ENCODE measurements at places on chromosomes 5 and 9.

DNA sequence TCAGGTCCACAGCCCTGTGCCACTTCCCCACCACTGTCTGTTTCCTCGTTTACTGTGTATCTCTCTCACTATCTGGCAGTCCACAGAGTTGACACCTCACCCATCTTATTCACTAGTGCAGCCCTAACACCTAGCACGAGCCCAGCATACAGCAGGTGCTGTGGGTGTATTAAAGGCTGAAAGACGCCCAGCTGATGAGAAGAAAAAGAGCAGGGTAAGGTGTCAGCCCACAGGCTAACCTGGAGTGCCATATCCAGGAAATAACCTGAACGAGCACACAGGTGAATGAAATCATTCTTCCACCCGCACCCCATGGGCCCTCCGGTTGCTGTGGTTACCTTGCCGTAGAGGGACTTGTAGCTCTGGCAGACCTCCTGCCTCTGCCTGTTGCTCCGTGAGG lies 18.6 kb downstream of the ANXA6 start:
- DNase-seq: no peak

DNA sequence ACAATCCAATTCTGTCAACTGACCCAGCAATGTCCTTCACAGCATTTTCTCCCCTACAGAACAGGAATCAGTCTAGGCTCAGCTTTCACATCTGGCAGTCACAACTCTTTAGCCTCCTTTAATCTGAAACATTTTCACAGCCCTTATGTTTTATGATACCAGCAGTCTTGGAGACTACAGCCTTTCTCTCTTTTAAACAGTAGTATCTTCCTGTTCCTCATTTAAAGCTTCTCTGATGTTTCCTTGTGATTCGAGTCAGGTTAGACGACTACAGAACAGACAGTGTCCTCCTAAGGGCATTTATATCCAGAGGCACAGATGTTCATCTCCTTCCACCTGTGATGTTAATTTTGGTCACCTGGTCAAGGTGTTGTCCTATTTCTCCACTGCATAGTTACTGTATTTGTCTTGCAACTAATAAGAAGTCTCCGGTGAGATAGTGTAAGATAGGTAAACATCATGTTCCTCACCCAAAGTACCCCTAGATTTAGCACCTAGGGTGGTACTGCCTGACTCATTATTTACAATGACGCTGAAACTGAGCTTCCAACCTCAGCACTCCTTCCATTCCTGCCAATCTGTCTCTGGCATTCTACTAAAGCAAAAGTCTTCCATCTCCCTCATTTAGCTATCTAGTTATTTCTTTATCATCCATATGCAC lies 20.7 kb downstream of the TTC39B start:
- DNase-seq: no peak

DNA sequence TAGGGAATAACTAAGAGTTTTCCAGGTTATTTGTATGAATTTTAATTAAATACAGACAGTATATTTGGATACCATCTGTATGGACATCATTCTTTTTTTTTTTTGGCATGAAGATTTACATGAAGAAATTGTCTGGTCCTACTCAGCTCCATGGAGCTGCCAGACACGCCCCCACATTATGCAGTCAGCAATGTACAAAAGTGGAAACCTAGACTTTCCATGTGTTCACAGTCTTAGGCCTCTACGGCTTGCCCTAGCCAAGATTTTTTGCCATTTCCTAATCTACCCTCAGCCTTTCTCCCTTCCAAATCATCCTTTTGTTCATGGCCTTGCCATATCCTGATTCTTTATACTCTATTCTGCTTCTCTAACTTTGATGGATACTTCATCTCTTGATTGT lies 207.1 kb downstream of the SGCD start:
- no peak for DNase-seq

- no peak for DNase-seq
These were observed 49.0 kb upstream of the RAPGEF6 start for GRCh38 chr5:131684051-131684450.

GRCh38 chr5:145776886-145777285 lies 58.3 kb downstream of the PRELID2 start:
- peak; percentile 20 for DNase-seq

DNA sequence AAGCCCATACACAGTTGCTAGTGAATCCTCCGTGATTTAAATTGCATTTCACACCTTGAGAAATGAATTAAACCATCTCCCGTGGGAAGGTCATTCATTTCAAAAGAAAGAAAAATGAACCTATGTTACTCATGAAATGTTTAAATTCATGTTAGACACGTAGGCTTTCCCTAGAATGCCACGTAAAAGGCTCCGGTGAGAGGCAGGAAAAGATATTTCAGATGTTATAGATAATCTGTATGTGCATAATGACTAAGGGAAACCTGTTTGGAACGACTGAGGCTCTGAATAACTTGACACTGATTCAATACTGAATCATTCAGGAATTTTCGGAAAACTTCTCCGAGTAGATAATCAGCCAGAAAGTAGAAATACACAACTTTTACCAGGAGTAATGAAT lies 134.3 kb upstream of the ICE1 start:
- DNase-seq: peak; percentile 36

- peak; percentile 73 for DNase-seq
These were observed 23.4 kb upstream of the ZBTB43 start for GRCh38 chr9:126781186-126782052.

DNA sequence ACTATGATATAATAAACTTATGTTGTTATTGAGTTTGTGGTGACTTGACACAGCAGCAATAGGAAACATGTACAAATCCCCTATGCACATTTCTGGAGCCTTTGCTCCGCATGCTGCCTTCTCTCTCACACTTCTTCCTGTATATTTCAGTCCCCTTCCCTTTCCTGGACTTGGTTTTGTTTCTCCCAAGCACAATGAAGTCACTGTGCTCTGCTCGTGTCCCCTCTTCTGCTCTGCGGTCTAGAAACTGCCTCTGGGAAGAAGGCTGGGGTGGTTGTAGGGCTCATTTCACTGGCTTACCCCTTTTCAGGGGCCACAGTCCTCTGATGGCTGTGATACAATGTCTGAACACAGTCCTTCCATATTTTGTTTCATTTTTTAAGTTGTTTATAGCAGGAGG lies 15.7 kb upstream of the FGD3 start:
- no peak for DNase-seq

DNA sequence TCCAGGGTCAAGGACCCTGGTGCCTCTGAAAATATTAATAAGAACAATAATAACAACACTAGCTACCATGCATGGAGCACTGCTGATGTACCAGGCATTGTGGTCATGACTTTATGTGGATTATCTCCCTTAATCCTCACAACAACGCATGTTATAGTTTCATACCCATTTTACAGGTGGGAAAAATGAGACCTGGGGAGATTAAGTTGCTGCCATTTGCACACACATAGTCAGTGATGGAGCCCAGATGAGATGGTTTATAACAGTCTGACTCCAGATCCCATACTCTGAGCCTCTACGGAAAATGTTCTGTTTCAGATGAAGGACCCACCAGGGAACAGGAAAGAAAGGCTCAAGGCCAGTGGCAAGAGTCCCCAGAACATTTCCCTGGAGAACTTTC lies 48.2 kb upstream of the PPARGC1B start:
- DNase-seq: no peak

- peak; percentile 71 for DNase-seq
These were observed 57.3 kb upstream of the C6 start for GRCh38 chr5:41270423-41271251.

- DNase-seq: no peak
These were observed 109.7 kb downstream of the BASP1 start for GRCh38 chr5:17327048-17327625.

- no peak for DNase-seq
These were observed 212.7 kb downstream of the ESM1 start for GRCh38 chr5:54772684-54773083.

GRCh38 chr5:33283243-33283642 lies 157.5 kb upstream of the TARS1 start:
- no peak for DNase-seq

- no peak for DNase-seq
These were observed 22.5 kb upstream of the SHB start for GRCh38 chr9:38091310-38092199.

- DNase-seq: no peak
These were observed 43.4 kb downstream of the PPARGC1B start for GRCh38 chr5:149773291-149774095.

DNA sequence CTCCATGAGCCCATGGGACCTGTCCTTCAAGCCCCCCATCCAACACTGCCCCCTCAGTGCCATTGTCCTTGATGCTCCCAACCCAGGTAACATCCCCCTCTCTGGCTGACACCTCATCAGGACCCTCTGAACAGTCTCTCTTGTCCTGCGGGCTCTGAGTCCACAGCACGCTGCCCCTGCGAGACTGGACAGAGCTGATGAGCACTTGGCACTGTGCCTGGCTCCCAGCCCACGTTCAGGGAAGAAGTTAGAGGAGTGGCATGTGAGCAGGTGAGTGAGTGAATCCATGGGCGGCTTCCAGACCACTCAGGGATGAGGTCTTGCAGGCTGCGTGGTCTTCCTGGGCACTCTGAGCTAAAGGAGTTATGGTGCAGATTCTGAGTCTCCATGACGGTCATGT lies 70.7 kb downstream of the PAX5 start:
- DNase-seq: no peak

GRCh38 chr9:99986642-99987041 lies 80.2 kb downstream of the STX17 start:
- no peak for DNase-seq

GRCh38 chr9:68627594-68627993 lies 77.4 kb upstream of the PIP5K1B start:
- no peak for DNase-seq

- no peak for DNase-seq
These were observed 8.6 kb downstream of the KCTD16 start for GRCh38 chr5:144179226-144179625.

All from epithelial cell of esophagus (primary cell).